Esophagus squamous epithelium (tissue), 5 donors: ENCODE measurements at places on chromosomes 13 and 19.

GRCh38 chr13:104984296-104984818 lies 1551.1 kb downstream of the EFNB2 start:
- no peak for DNase-seq

DNA sequence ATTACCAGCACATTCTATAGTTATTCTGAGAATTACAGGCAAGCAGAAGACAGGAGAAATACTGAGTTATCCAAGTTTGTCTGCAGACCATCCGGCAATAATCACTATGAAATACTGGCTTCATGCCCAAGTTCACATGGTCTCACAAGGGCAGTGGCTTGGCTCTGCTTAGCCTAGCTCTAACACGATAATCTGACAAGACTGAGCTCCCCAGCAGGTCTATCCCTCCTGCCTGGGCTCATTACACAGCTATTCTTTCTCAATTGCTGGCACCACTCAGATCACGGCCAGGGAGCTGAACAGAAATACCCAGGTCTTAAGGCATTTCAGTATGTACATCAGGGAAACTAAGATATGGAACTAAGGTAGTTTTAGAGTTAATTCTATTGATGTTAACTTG lies 361.6 kb upstream of the PCDH20 start:
- DNase-seq, result no peak

GRCh38 chr19:46862974-46863632 lies 2.3 kb downstream of the ARHGAP35 start:
- DNase-seq, result no peak

DNA sequence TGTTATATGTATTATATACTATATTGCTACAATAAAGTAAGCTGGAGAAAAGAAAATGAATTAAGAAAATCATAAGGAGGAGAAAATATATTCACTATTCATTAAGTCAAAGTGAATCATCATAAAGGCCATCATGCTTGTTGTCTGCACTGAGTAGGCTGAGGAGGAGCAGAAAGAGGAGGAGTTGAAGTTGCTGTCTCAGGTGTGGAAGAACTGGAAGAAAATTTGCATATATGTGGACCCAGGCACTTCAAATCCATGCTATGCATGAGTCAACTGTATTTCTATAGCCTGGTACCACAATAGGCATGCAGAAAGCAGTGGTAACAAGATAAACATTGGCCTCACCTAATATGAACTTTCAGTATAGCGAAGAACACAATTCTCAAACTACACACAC lies 135.9 kb upstream of the SGCG start:
- no peak for DNase-seq

DNA sequence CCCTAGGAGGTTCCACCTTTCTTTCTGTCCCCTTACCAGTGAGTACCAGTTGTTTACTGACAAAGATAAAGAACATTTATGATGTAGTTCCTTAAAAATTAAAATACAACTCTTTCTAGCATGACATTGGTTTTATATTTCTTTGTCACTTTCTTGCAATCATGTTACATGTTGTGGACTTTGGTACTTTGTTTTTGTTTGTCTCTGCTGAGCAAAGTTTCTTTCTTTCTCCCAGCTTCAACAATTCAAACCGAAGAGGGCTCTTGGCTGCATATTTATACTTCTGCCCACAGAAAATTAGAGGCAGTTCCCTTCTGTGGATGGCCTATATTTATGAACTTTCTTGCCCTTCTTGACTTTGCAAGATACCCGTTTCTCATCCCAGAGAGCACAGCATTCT lies 201.2 kb downstream of the MTUS2 start:
- no peak for DNase-seq
